ENCODE measurements at places on chromosomes 16 and 17. TPM values are rescaled to one million over a fixed set of nuclear protein-coding genes. Genes with fewer than 3 reads are reported as not detected.

Gene EXOC7
- total RNA-seq = 119 TPM

Gene ZFP3
- 1.3 TPM for total RNA-seq

Gene USH1G
- total RNA-seq = under 0.01 TPM

Gene ITGA2B
- 0.16 TPM for total RNA-seq

Gene LCMT1
- 36.7 TPM for total RNA-seq

Gene TBC1D3I
- total RNA-seq = not detected

Gene OTOP3
- total RNA-seq = not detected

Gene C17orf113
- total RNA-seq = 0.34 TPM

Gene NTN1
- total RNA-seq = 1.0 TPM

Gene IL34
- 3.9 TPM for total RNA-seq

Gene HS3ST4
- total RNA-seq = not detected

Gene IGF2BP1
- total RNA-seq = 2.5 TPM

Gene TEKT5
- 0.34 TPM for total RNA-seq

Gene FBXO39
- total RNA-seq = 0.09 TPM

Gene PRR35
- not detected for total RNA-seq

Gene ZP2
- not detected for total RNA-seq

Gene COX4I1
- total RNA-seq = 589 TPM
